MV-4-11 (cell line): ENCODE measurements at places on chromosomes 2 and 18.

- DNase-seq = peak; percentile 69
Observed at GRCh38 chr2:191533693-191534180, 144.2 kb upstream of the NABP1 start.

- DNase-seq = no peak
Observed at GRCh38 chr2:8545695-8546611, 135.9 kb upstream of the ID2 start.

GRCh38 chr2:169361706-169362117 lies 622 bp downstream of the LRP2 start:
- DNase-seq = no peak

- no peak for DNase-seq
Observed at GRCh38 chr2:108297436-108298141, 8.9 kb downstream of the SULT1C2 start.

DNA sequence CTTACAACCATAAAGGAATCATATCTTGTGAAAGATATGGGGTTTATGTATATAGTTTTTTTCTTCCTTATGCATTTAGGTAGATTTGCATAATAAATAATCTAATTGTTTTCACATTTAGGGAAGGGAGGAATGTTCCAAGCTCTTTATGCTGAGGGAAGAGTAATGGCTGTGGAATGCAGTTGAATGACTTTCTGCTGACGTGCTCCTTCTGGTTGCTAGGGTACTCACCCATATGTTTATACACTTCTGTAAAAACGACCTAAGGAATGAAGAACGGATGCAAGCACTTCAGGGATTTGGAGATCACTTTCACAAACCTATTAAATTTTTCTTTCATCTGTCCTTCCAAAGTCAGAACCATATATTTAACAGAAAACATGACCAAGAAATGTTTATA lies 29.2 kb upstream of the PPP4R1 start:
- no peak for DNase-seq

DNA sequence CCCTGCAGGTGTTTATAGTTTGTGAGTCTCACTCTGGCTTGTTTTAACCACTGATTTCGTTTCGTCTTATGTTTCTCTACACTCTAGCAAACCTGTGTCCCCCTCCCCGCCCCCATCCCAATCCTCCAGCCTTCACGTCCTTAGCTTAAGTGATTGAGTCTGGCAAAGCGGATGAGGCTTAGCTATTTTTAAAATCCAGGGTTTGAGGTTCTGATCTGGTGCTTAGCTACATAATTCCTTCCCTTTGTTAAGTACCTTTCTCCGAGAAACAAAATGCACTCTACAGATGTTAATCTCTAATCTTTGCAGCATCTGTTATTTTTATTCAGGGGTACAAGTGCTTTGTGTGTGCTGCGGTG lies 7.8 kb downstream of the AGAP1 start:
- no peak for DNase-seq
